ENCODE measurements at places on chromosomes 11 and 22.

DNA sequence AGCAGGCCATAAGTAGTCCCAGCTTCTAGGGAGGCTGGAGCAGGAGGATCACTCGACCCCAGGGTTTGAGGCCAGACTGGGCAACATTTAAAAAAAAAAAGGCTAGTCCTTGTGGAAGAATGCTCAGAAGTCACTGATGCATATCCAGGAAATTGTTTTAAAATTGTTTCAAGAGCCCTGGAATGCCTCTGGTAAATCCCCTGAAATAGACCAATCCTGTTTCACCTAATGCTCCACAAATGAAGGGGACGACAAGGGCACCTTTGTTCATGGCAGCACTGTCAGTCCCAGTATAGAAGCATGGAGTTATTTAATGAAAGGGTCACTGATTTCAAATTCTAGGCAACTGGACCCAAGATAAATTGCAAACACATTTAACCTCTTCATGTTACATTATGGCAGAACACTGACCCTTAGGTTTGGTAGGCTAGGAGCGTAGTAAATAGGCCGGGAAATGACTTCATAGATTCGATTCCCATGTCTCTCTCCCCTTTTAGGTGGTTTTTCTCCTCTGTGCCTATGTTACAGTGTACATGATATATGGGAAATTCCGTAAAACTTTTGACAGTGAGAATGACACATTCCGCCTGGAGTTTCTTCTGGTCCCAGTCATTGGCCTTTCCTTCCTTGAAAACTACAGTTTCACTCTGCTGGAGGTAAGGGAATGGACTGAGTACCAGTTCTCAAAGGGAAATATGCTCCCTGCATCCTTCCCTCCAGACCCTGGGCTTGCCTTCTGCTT is 11.4 kb downstream of the KDELR3 start:
- DNase-seq, result no peak

DNA sequence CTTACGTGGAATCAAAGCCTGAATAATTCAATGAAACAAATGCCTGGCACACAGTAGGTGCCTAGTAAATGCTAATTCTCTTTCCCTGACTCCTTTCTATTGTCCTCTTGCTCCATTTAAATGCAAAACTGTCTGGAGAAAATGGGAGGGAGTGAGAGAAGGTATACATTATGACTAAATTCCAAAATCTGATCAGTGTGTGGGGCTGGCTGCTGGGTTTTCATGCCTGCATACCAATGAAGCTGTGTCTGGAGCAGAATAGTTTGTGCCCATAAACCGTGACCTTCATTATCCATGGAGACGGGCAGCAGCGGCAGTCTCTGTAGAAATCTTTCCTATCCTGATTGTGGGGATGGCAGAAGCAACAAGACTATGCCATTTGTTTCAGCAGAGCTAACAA is 223.4 kb upstream of the ZBED5 start:
- DNase-seq, result no peak

- DNase-seq, result peak; percentile 76
Observed at GRCh38 chr11:116062490-116063171, 558.4 kb upstream of the CADM1 start.

DNA sequence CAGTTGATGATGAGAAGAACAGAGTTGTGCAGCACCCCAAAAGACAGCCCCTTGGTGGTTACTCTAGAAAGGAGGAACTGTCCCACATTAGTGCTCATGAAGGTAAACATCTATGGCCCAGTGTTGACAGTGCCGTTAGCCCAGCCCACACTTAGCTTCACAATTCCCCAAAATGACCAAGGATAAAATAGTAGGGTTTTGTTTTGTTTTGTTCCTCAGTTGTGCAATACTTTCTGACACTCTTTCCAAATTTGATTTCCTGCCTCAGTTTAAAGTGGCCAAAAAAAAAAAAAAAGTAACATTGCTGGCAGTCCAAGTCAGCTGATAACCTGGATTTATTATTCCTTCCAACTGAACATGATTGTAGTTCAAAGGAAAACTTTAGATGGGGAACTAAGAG is 269.4 kb downstream of the TMEM135 start:
- no peak for DNase-seq

DNA sequence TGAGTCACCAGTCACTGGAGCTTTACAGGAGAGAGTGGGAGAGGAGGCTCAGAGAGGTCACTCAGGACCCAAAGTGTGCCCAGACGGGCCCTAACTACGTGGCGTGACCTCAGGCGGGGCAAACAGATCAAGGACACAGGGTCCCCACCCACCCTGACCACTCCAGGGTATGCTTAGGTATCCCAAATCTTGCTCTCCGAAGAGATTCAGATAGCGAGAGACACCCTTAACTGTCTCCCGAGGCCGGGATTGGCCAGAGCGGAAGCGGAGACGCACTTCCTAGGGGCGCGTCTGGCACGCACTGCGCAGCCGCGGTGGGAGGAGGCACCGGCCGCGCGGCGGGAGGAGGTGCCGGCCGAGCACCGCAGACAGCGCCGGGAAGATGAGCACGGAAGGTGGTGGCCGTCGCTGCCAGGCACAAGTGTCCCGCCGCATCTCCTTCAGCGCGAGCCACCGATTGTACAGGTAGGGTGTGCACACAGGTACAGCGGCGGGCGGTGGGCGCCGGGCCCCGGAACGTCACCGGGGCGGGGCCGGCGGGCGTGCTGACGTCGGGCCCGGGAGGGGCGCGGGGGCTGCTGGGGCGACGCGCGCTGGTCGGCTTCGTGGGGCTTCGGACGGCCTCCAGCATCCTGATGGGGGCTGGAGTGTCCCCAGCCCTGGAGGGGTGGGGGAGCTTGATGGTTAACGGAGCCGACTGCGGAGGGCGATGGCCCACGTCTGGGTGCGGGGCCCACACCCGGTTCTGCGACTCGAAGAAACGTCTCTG is at the start of gene PTS:
PTS (plus strand) TSS at position 367 of the 769 bp plus-strand sequence; CDS start at position 383, 16 bp downstream.
- peak; percentile 69 for DNase-seq

- no peak for DNase-seq
Observed at GRCh38 chr11:123301696-123302400, 106.8 kb upstream of the CLMP start.

- DNase-seq, result no peak
Observed at GRCh38 chr22:23466351-23466750, 113.7 kb downstream of the IGLL1 start.

- DNase-seq, result no peak
Observed at GRCh38 chr11:114650661-114651060, 27.7 kb upstream of the NXPE2 start.

DNA sequence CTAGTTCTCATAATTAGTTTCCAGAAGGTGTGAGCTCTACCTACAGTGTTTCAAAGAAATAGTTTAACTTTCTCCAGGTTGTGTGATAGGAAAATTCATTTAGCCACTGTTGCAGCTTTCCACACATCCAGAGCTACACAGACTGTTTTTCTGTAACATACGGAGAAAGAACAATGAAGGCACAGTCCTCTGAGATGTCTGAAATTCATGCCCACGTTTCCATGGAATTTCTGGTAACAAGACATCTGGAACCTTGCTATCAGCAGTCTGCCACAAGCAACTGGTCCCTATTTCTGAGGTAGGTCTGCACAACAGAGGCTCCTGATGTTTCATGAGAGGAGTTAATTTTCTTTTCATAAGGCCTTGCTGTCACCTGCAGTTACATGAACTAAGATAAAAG is 273.3 kb upstream of the C11orf87 start:
- no peak for DNase-seq
